NCI-H187 (cell line): ENCODE measurements at places on chromosomes 3 and 15.

DNA sequence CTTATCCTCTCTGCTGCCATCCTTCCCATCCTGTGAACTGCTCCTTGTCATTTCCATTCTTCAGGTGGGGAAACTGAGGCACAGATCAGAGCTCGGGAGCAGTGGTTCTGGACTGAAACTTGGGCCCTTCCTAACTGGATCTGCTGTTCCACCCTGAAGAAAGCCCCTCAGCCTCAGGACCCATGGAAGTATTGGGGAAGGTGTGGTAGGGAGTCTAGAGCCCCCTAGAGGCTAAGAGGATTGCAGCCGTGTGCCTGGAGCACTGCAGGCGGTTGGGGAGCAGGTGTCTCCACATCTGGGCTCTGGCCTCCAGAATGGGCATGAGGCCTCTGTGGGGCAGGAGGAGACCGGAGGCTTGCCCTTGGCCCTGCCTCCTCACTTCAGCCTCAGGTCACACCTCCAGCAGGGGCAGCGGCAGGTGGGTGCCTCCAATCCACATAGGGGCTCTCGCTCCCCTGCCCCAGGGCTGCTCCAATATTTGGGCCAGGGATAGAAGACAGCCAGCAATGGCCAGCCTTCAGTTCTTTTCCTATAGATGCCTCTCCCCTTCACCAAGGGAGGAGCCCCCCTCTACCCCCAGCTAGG is 28.1 kb downstream of the DNAJB8 start:
- DNase-seq = no peak

DNA sequence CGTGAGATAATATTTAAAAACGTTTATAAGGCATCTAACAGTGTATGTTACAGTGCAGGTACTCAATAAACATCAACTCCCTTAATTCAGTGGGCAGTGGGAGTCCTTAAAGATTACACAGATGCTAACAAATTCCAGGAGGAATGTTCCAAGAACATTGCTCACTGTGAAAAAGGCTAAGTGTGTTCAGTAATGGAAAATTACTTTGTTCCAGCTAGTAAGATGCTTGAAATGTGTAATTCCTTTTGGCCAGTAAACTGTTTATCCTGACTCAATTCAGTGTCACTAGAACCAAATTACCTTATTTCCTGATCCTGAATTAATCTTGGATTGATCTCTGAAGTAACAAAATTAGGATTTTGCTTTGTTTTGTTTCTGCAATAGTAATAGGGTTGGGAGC is 54.2 kb upstream of the SEMA6D start:
- DNase-seq = no peak

GRCh38 chr3:60598671-60599070 is 652.6 kb downstream of the FHIT start:
- DNase-seq = no peak

GRCh38 chr3:11300970-11301369 is 28.8 kb downstream of the ATG7 start:
- no peak for DNase-seq

GRCh38 chr3:197378985-197379718 is 80.7 kb upstream of the DLG1 start:
- DNase-seq = no peak

- DNase-seq = no peak
Measured at GRCh38 chr3:170811515-170811914, 58.5 kb downstream of the RPL22L1 start.

DNA sequence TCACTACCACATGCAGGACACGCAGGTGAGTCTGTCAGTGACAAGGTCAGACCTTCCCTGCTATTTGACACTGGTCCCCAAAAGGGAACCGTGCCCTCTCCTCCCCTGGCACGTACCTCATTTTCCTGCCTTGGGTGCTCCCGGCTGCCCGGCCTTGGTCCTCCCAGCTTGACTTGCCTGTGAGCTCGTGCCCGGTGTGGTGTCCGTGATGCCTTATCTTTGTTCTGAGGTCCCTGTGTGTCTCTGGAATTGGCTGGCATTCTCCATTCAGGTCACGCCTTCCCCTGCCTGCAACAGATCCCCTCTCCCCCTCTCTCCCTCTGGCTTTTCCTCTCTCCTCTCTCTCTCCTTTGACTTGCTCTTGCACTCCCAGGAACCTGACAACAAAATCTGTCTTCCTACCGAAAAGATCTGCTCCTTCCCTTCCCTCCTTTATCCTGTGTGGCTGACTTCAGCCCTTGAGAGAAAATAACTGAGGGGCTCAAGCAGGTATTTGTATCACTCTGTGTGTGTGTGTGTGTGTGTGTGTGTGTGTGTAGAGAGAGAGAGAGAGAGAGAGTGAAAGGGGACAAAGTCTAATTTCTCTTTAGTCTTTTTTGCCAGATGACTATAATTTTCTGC is at the start of gene MASP1:
Gene MASP1 (minus strand): TSS at position 226 of the 621 bp plus-strand sequence. CDS start 105 bp downstream, at position 121.
- no peak for DNase-seq
